NCI-H1417 treated with DMSO at 0.1 percent for 48 hours (cell line): ENCODE measurements at places on chromosomes 3 and 15.
A peak's percentile ranks its signal among the peaks of the same experiment; 100 is the strongest.

GRCh38 chr3:4220065-4220464, 83.1 kb upstream of the SETMAR start:
- DNase-seq, result no peak

GRCh38 chr3:49745986-49746385, 22.2 kb upstream of the GMPPB start:
- no peak for DNase-seq

GRCh38 chr15:91845720-91846119, 7.8 kb upstream of the SLCO3A1 start:
- no peak for DNase-seq

- DNase-seq, result no peak
These were observed 241.1 kb upstream of the ICE2 start for GRCh38 chr15:60720086-60720485.

DNA sequence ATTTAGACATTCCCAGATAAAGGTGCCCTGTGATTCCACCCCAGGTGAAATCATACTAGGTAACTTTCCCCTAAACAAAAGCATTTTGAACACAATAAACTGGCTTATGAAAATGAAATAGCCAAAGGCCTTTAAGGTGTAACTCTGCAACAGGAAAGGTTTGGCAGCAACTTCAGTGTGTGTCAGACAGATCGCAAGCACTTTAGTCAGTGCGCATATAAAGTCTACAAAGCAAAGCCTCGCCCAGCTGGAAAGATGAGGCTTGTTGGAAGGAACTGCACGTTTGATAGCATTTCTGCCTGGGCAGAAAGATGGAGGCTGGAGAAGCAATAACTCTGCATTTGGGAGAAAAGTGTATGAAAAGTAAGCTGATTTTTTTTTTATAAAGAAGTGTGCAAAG, 57.9 kb downstream of the PRICKLE2 start:
- DNase-seq, result no peak

GRCh38 chr3:152331018-152331541, 62.4 kb downstream of the MBNL1 start:
- DNase-seq, result no peak

GRCh38 chr15:74264081-74264501, 28.0 kb downstream of the CCDC33 start:
- DNase-seq, result peak; percentile 69

DNA sequence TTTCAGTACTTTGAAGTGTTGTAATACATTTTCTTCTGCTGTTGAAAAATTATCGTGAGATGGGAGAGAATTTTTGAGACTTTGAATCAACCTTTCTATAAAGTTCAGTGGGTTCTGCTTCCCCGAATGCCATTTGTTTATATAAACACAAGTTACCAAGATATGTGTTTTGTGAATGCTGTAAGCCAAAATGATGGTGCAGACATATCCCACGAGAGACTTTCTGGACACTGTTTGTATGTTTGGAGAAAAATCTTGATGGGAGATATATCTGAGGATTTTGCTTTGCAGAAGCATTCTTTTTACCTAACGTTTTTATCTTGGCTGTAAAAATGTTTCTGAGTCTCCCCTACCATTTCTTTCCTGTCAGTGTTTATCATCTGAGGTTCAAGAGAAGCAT, 526.6 kb upstream of the ZNF717 start:
- no peak for DNase-seq

- no peak for DNase-seq
These were observed 38.7 kb upstream of the CA12 start for GRCh38 chr15:63420333-63420747.

- DNase-seq, result no peak
These were observed 48.1 kb downstream of the MYO5C start for GRCh38 chr15:52247461-52247860.

- no peak for DNase-seq
These were observed 243.2 kb downstream of the MBNL1 start for GRCh38 chr3:152511904-152512303.

- DNase-seq, result no peak
These were observed 18.8 kb upstream of the VGLL4 start for GRCh38 chr3:11662392-11662990.

DNA sequence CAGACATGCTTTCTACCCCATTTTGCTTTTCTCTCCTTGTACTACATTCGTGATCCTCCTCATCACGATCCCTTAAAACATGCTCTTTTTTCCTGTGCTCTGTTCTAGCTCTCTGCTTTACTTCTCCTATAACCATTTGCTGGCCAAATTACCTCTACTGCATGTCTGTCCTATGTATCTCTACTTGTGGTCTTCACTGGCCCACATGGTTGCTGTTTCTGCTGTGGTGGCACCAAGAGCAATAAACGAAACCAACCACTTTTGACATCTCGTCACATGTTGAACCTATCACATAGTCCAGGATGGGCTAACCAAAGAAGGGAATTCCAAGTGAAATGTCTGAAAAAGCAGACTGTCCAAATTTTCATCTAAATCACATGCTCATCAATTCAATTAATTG, 115.2 kb downstream of the LEKR1 start:
- DNase-seq, result no peak

DNA sequence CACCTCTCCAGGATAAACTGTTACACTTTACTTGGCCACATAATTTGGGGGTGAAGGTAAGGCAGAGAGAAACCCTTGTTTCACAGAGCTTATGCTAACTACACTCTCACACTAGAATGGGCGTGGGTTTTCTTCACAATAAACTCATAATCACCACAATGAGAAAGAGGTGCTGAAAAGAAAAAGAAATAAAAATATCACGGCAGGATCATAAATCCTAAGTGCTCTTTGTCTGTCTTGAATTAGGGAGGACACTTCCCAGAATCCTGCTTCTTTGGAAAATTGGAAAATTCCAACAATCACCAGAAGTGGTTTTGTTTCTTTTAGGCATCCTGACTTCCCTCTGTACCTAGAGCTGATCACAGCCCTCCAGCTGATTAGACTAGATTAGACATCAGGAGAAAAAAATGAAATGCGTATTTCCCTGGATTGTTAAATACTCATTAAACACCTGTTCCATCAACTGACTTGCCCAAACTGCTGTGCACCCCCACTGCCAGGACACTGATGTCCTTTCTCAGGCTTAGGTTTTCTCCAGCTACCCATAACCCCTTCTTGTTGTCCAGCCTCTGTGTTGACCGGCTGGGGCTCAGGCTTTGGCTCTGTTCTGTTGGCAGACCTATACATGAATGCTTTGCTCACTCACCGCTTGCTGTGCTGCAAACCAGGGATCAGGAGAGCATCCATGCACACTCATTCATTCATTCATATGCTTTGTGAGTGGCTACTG, 41.6 kb upstream of the ACKR4 start:
- no peak for DNase-seq

- peak; percentile 20 for DNase-seq
These were observed 34.7 kb upstream of the NDUFB4 start for GRCh38 chr3:120561251-120562045.

DNA sequence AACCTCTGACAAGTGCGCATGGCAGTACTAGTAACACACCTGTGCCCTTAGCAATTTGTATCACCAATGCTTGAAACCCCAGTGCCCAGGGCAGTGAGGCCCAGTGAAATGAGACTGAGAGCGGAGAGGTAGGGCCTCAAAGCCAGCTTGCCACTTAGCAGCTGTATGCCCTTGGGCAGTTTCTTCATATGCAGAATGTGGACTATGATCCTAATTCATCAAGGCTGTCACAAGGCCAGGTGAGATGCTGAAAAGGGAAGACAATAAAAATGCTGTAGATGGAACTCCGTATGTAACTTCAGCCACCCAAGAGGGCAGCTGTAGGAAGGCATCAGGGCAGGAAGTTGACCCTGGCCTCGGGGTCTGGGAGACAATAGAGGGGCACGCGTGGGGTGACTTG, 74.4 kb downstream of the KY start:
- DNase-seq, result no peak

DNA sequence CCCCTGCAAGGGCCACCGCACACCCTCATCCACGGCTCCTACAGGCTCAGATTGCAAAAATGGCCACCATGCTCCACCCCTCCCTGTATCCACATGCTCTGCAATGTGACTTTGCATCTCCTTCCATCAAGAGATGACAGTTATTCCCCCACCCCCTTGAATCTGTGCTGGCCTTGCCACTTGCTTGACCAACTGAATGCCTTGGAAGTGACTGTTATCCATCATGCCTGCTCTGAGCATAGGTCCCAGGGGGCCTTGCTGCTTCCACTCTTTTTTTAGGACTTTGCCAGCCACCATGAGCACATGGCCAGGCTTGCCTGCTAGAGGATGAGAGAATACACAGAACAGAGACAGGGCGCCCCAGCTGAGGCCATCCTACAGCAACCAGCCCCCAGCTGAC, 13.6 kb downstream of the HAPLN3 start:
- DNase-seq, result no peak

DNA sequence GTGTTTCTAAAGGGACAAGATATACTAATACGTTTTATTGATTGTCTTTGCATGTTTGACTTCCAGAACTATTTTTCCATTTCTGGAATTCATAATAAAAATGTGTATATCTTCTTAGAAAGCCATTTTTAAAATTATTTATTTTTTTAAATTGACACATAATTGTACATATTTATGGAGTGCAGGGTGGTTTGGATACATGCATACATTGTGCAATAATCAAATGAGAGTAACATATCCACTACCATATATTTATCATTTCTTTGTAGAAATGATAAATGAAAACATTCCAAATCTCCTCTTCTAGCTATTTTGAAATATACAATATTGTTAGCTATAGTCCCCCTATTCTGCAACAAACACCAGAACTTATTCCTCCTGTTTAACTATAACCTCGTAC, 156.5 kb upstream of the ABI3BP start:
- DNase-seq, result no peak

- DNase-seq, result no peak
These were observed 151.5 kb downstream of the DPH6 start for GRCh38 chr15:35394416-35394815.

DNA sequence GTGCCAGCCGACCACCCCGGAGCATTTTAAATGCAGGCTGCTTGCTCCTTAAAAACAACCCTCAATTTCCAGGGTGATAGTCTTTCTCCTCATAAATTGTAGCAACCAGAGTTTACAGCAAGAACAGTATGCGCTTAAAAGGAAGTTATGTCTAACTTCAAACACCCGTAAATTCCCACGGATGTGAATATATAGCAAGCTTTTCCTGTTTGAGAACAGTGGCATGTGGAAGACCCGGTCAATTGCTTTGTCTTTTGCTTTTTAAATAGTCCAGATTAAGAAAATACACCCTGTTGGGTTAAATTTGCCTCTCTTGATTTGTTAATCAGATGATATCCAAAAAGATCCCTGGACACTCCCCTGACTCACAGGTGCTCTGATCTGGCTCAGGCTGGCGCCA, 20.8 kb downstream of the MRPS25 start:
- no peak for DNase-seq

- DNase-seq, result peak; percentile 25
These were observed 237.7 kb downstream of the SLCO3A1 start for GRCh38 chr15:92091155-92091734.

DNA sequence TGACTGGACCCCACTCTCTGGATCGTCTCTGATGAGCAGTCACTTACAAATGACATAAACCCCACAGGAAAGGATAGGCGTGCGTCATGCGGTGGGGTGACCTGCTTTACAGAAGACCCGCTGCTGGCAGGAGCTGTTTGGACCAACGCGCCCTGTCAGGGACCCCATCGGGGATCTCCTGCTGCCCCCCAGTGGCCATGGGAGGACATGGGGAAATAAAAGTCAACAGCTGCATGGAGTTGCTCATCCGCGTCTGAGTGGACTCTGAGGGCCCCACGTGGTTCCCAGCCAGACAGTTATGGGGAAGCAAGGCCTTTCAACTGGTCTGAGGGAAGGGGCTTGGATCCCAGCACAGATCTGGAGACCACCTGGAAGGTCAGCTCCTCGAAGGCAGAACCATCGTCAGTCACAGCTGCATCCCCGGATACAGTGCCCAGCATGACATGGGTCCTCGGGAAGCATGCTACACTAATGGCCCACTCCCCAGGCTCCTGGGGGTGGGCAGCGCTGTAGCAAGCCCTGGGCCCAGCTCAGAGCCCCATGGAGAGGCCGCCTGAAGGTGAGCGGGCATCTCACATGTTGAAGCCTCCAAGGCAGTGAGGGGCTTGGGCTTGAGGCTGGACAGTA, 32.1 kb downstream of the PTH1R start:
- DNase-seq, result no peak

- DNase-seq, result no peak
These were observed 90.6 kb upstream of the GADL1 start for GRCh38 chr3:30984855-30985749.

- no peak for DNase-seq
These were observed 108.6 kb upstream of the MRPS22 start for GRCh38 chr3:139235192-139235591.

- no peak for DNase-seq
These were observed 541.3 kb downstream of the UNC13C start for GRCh38 chr15:54519577-54519976.

DNA sequence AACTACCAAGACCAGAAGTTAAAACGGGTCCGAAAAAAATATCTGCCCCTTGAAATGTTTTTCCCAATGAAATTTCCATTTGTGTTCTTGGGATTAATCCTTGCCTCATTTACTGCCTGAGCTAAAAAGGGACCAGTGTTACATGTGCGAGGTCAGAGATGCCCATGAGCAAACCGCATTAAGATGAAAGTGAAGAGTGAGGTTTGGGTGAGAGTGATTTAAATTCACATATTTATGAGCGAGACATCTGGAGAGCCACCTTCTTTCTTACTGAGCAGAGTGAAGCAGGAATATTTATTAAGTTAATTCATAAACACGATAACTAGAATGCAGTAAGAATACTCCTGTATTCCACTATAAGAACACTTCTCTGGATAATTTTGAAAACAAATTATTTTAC, 41.3 kb downstream of the SRP14 start:
- DNase-seq, result no peak

- no peak for DNase-seq
These were observed 264.6 kb downstream of the RORA start for GRCh38 chr15:60964527-60964926.

DNA sequence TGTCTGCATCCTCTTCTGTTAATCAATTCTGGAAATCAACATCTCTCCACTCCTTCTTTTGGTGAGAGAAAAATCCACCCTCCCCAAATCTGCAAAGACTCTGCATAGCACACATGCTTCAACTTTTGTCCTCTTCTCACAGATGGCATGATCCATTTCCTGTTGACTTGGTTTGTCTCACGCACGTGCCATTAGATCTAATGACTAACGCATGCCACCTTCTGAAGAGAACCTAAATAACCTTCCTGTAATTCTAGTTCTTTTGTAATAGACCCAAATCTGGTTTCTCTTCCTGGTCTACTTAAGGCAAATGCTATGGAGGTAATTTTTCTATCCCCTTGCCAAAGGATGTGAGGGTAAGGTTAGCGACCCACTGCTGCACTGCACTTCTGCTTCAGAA, 51.0 kb upstream of the ATOSA start:
- DNase-seq, result no peak

GRCh38 chr15:97153356-97153965, 807.0 kb upstream of the ARRDC4 start:
- no peak for DNase-seq

GRCh38 chr3:194571491-194572142, 61.6 kb downstream of the TMEM44 start:
- DNase-seq, result no peak

GRCh38 chr3:186001842-186002241, 64.0 kb upstream of the TRA2B start:
- no peak for DNase-seq
